ENCODE measurements at places on chromosomes 13 and 19.
A peak's percentile ranks its signal among the peaks of the same experiment; 100 is the strongest.

GRCh38 chr13:66424422-66424821 is 805.7 kb downstream of the PCDH9 start:
- DNase-seq: no peak

- no peak for DNase-seq
These were observed 284.8 kb downstream of the RBM26 start for GRCh38 chr13:79121286-79121685.

GRCh38 chr19:56356944-56357343 is 36.4 kb downstream of the ZNF582 start:
- no peak for DNase-seq

DNA sequence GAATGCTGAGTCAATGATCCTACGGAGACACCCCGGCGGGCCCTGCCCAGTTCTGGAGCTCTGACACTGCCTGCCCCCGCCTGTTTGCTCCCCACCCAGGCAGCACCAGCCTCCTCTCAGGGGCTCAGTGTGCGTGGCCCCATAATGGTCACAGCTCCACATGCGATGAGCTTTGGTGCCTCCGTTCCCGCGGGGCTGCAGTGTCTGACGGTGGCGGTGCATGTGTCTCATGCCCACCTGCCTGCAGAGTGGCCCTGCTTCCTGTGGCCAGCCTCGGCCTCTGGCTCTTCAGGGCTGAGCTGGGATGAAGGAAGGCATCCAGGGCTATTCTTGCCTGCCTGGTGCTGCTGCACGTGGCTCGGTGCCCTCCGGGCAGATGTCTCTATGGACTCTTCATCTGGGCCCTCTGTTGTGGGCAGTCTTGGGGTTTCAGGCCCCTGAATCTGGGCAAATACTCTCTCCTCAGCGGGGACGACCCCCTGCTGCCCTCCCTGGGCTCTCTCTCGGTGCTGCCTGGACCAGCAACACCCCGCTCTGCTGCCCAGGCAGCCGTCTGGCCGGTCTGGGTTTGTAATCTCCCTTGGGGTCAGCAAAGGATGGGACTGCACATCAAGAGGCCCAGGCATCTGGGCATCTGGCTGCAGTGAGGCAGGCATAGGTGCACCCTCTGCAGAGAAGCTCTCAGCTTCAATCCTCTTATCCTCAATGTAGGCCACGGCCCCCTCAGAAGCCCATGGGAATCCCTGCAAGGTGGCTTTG is 19.3 kb upstream of the TMEM255B start:
- no peak for DNase-seq

- no peak for DNase-seq
These were observed 4.3 kb downstream of the CDX2 start for GRCh38 chr13:27964741-27965323.

- DNase-seq: no peak
These were observed 1257.9 kb downstream of the PCDH17 start for GRCh38 chr13:58889474-58889873.

DNA sequence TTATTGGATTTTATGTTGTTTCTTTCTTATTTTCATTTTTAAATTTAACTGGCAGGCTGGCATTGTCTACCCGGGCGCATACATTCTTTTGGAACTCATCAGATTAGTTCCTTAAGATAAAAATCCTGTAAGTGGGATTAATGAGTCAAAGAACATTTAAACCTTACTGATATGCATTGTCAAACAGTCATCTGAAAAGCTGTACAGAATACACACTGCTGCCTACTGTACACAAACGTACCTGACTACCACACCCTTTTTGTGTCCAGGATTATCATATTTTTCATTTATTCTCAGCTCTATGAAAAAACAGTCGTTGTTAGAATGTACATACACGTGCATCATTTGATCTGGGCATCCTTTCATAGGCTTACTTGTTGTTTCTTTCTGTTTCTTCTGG is 358.3 kb downstream of the EFNB2 start:
- DNase-seq: no peak

DNA sequence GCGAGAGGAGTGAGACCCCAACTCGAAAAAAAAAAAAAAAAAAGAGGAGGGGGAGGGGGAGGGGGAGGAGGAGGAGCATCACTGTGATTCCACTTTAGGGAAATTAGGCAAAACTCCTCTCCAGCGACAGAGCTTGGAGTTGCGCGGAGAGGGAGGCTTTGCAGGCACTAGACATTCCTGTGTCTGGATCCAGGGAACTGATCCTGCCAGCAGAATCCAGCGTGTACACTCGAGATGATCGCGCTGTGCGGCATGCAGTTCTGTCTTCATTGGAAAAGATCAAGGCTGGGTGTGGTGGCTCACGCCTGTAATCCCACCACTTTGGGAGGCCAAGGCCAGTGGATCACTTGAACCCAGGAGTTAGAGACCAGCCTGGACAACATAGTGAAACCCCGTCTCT is 29.6 kb upstream of the KLF2 start:
- no peak for DNase-seq

DNA sequence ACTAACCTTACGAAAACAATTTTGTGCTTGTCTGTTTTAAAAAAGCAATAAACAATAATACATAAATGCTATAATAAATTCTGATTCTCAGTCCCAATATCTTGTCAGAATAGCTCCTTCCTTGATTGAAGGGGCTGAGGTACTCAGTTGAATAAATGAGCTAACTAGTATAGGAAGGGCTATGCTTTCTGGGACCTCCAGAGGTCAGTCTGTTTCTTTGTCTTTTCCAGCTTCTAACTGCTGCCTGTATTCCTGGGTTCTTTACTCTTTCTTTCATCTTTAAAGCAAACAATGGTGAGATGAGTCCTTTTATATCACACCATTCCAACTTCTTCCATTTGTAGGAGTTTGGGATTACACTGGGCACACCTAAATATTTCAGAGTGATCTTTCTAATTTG is 1297.0 kb upstream of the ATXN8OS start:
- no peak for DNase-seq

DNA sequence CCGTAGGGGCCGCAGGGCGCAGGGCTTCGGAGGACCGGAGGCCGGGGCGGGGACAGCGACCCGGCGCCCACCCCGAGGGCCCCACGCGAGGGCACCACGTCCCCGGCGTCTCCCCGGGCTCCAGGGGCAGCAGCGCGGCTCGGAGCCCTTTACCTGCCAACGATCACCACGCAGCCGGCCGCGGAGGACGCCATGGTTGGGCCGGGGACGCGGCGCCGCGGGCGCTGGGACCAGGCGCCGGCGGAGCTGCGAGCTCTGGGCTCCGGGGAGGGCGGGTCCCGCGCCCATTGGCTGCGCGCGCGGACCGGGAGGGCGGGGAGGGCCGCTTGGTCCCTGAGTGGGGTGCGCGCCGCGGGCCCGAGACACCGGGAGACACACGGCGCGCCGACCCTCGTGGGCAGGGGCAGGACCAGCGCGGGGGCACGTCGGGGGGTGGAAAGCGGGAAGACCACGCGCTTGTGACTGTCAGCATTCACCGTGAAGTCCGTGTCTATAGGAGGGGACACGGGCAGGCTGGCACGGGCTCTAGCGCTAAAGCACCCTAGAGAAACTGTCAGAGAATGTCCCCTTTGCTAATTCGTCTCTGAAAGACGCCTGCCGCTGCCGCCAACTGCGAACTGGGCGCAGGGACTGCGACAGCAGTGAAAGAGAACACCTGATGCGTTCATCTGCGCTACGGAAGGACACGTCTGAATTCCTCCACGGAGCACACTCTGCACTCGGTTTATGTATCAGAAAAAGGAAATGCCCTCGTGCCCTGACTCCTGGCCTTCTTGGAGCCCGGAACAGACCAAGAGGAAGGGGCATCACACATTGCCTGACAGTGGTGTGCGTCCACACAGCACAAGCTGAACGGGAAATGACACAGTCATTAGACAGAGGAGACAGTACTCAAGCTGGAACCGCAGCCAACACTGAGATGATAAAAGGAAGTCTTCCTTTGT is at the start of gene CRYL1:
CRYL1 (minus strand) TSS at position 257 of the 944 bp plus-strand sequence; CDS start at position 194, 63 bp downstream.
- peak; percentile 33 for DNase-seq

DNA sequence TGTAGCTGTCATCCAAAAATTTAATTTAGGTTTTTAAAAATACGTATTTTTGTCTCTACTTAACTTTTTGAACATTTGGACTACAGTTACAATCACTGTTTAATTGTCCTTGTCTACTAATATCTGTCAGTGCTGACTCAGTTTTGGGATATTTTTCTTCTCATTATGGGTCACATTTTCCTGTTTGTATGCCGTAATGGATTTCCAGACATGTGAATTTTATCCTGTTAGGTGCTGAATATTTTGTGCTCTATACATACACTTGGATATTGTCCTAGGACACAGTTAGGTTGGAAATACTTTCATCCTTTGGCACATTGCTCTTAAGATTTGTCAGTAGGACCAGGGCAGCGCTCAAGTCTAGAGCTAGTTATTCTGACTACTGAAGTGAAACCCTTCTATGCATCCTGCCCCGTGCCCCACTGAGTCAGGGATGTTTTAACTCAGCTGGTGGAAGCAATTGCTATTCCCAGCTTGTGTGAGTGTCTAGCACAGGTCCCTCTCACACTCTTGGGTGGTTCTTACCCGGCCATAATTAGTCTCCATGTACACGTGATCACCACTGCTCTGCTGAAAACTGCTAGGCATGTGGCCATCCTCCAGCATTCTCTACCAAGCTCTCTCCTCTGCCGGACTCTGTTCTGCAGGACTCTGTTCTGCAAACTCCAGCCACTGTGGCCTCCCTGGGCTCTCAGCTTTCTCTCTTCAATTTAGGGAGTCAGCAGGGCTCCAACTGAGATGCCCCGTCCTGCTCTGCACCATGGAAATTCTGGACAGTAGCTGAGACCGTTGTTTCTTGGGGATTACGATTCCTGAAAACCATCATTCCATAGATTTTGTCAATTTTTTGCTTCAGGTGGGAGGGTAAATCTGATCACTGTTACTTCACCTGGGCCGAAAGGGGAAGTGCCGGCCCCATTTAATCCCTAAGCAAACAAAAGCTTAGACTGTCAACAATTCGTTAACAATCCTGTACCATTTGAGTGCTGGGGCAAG is 11.1 kb downstream of the PROZ start:
- no peak for DNase-seq

DNA sequence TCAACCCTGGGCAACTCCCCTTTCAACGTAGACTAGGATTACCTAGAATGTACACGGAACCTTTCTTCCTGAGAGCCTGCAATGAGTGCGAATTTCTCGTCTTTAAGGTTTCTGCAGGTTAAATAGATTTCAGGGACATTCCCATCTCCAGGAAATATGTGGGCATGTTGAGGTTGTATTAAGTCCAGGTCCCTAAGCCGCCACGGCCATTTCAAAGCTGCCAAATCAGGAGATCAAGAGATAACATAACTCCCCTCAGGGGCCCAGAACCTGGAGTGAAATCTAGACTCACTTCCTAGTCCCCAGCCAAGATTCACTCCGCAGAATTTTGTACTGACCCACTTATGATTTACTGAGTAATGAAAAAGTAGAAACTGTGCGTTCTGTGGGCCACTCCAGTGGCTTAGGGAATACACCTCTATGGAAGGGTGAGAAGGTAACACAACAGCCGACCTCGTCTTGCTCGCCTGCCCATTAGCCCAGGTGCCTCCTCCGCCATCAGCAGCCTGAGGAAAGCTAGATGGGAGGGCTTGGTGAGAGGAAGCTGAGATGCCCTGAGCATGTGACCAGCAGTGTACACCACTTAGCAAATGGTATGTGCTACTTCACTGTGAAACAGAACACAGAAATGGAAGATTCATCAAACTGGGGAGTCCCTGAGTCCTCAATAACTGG is 98.5 kb upstream of the SOX1 start:
- no peak for DNase-seq

- no peak for DNase-seq
These were observed 256.6 kb downstream of the NBEA start for GRCh38 chr13:35198613-35199200.

DNA sequence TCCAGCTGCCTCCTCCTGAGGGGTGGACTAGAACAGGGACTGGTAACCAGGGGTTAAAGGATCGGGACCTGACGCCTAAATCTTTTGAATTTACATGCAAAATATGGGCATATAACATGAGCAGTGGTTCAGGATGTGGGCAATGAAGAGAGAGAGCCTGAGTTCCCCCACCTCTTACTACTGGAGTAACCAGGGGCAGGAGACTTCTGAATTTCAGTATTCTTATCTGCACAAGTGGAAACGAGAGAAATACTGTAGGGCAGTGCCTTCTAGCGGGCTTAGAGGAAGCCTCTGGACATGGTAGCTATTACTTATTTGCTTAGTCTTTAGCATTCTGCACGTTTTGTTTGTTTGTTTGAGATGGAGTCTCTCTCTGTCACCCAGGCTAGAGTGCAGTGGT is 26.3 kb downstream of the BCAT2 start:
- DNase-seq: no peak

GRCh38 chr13:53127373-53127772 is 98.8 kb downstream of the OLFM4 start:
- DNase-seq: no peak
